Stimulated activated CD8-positive, alpha-beta memory T cell treated with anti-CD3 and anti-CD28 coated beads, Interleukin-15, amount 100 ng/mL, for 48 hours (primary cell): ENCODE measurements at places on chromosomes 1 and 21.
A peak's percentile ranks its signal among the peaks of the same experiment; 100 is the strongest.

DNA sequence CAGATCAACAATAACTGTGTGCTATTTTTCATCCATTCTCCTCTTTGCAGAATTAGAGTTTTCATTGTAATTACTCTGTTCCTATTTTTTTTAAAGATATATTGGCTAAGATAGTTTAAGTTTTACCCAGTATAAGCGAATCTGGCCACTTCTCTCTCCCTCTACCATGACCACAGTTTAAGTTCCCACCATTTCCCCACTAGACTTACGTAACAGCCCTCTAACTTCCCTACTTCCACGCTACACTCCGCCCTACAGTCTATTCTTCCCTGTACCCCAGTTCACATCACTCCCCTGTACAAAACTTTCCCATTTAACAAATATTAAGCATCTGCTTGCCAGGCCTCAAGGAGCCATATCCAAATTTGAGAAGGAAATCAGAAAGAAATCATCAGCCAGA, 16.5 kb downstream of the CTSK start:
- no peak for DNase-seq

DNA sequence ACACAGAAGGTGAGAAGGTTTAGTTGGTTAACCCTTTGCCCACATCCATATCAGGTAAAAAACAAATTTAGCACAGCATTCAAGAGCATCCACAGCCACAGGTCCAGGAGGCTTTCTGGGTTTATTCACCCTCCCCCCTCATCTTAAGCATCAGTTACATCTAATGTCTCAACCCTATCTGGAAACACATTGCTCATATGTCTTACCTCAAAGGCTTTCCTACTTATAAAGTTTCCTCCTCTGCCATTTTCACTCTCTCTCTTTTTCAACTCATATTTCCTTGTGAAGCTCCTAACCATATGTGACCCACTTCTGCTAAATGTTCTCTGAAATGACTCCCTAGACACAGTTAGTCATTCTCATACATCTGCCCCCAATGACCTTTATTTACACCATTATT, 47.9 kb upstream of the RUNX1 start:
- no peak for DNase-seq

DNA sequence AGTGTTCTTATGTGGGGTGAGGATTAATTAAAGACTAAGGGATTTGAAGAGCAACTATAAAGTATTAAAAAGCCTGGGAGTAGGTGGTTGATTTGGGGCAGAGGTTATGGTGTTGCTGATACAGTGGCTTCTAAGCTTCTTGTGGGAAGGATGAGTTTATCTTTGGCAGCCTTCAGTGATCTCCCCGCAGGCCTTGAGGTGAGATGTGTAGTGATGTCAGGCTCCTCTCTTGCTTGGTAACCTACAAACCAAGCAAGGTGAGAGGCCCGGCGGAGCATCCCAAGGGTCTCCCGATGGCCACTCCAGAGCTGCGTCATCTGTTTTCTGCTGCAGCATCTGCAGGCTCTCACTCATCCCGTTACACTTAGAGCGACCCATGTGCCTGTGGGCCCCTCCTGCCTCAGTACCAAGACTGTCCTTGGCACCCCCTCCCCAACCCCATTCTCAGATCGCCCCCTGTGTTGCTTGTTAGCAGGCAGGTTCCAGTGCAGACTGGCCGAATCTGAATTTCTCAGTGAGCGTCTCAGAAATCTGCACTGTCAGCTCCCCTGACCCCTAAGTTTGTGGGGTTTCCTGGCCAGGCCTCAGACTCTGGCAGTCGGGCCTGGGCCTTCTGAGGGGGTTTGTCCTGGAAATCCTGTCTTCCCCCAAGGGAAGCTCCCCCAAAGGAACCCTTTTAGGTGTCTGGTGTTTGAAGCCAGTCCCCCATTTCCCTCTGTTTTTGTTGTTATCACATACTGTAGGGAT, 77.9 kb downstream of the GALNT2 start:
- DNase-seq: no peak

GRCh38 chr1:216310776-216311175, 112.5 kb downstream of the USH2A start:
- DNase-seq: no peak

GRCh38 chr1:221988829-221989228, 246.9 kb upstream of the DUSP10 start:
- no peak for DNase-seq

- no peak for DNase-seq
These were observed 11.6 kb upstream of the SLC27A3 start for GRCh38 chr1:153763365-153764225.

DNA sequence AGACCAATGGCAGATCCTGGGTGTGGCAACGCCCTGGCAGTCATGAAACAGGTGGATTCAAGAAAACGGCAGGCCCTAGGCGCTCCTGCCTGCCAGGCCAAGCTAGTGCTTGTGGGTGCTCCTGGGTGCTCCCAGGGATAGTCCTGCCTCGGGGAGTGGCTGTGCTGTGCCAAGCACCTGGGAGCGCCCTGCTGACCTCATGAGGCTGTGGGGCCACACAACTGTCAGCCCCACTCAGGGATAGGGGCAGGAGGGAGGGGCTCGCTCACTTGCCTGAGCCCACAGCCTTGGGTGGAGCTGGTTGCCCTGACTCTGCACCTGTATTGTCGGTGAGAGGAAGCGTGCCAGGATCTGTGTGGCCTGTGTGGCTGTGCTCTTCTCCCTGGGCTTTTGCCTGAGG, 9.4 kb downstream of the SNAP47 start:
- no peak for DNase-seq

DNA sequence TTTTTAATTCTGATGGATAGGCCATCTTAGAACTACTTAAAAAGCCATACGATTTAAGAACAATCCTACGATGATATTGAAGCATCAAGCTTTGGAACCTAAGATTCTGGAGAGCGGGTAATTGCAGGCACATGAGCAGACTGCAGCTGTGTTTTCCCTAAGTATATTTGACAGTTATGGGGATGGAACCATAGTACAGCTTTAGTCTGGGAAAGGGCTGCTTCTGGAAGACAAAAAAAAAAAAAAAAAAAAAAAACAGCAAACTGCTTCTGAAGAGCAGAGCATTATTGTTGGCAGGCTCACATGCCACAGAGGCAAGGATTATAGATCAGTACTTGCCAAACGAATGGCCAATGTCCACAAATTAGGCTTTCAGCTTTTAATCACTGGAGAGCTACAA, 1618.7 kb downstream of the AMY1C start:
- no peak for DNase-seq

DNA sequence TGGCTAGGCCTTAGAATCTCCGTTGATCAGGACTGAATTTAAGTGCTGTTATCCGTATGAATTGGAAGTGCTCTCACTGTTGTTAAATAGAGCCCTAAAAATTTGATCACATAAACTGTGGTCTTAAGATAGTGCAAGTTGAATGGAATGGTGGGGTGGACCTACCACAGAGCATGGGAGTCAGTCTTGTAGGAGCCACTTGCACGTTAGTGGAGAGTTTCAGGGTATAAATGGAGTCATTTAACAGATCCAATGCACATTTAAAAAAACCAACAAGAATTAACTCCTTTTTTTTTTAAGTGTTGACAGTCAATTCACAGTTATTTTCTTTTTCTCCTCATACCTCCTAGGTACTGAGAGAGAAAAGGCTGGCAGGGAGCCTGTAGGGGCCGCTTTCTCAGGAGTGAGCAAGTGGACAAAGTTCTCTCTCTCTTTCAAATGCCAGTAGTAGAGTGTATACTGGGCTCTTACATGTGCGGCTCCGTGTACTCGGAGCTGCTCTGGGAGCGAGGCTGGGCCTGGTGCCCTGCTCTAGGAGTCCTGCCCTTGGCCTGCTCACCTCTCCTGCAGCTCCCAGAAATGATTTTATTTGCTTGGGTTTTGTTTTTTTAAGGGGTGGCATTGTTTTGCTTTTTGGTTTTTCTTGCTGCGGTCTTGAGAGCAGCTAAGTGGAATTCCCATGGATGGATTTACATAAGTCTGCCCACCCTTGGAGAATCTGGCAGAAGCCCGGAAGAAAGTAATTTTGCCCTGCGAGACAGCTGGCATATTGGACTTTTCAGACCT, 91.3 kb downstream of the ATP5PO start:
- no peak for DNase-seq

GRCh38 chr1:33918368-33918767, 54.5 kb downstream of the HMGB4 start:
- DNase-seq: no peak

- no peak for DNase-seq
These were observed 7.4 kb upstream of the DNMT3L start for GRCh38 chr21:44269090-44269489.

- no peak for DNase-seq
These were observed 22.1 kb downstream of the PTPRF start for GRCh38 chr1:43552813-43553212.

- DNase-seq: no peak
These were observed 11.0 kb downstream of the RO60 start for GRCh38 chr1:193070386-193070753.

DNA sequence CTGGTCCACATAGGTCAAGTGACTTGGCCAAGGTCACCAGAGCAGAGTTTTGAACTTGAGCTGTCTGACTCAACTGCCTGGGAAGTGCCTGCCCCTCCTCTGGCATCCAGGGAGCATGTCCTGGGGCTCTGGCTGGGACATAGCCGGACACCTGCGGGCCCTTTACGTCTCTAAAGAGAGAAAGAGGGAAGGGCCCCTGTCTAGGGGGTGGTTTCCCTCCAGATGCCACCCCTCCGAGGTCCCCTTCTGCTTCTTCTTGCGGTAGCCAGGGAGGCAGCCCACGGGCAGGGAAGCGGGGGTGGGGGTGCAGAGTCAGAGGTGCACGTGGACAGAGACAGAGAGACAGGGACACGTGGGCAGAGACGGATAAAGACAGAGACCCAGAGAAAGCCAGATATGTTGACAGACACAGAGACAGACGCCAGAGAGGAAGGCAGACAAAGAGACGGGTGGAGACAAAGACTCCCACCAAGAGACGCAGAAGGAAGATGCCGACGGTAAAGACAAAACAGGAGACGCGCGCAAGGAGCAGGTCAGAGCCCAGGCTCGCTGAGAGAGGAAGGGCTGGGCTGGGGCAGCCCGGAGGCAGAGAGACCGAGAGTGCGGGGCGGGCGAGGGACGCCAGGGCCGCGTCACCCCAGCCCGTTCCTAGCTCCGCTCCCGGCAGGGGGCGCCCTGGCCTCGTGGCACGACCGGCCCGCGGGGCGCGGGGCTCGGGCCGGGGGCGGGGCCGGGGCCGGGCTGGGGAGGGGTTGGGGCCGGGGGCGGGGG, 458 bp upstream of the ALPL start:
- DNase-seq: peak; percentile 45

DNA sequence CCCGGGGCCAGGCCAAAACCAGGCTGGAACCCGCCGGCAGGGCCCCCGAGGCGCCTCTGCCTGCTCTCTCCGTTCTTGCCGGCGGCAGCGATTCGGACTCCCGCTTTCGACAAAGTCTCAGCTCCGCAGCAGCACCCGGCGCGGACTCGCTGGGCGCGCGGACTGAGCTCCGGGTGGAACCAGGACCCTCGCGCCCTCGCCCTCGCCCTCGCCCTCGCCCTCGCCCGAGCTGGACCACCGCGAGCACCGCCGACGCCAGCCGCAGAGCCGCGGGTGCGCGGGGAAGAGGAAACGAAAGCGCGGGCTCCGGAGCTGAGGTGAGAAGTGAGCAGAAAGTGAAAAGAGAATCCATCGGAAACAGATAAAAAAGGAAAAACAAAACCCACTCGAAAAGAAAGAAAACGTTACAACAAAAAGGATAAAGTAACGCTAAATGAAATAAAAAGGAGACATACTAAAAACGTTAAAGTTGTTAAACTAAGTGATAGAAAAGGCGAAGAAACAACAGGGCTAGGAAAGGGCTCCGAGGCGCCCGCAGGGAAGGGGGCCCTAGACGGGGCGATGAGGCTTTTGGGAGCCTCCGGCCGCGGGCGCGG, 64.9 kb downstream of the MEF2D start:
- no peak for DNase-seq
